Non-pigmented ciliary epithelial cell (primary cell): ENCODE measurements at places on chromosomes 1 and 21.

- DNase-seq: peak; percentile 20
Measured at GRCh38 chr1:238252033-238252802, 361.5 kb upstream of the ZP4 start.

DNA sequence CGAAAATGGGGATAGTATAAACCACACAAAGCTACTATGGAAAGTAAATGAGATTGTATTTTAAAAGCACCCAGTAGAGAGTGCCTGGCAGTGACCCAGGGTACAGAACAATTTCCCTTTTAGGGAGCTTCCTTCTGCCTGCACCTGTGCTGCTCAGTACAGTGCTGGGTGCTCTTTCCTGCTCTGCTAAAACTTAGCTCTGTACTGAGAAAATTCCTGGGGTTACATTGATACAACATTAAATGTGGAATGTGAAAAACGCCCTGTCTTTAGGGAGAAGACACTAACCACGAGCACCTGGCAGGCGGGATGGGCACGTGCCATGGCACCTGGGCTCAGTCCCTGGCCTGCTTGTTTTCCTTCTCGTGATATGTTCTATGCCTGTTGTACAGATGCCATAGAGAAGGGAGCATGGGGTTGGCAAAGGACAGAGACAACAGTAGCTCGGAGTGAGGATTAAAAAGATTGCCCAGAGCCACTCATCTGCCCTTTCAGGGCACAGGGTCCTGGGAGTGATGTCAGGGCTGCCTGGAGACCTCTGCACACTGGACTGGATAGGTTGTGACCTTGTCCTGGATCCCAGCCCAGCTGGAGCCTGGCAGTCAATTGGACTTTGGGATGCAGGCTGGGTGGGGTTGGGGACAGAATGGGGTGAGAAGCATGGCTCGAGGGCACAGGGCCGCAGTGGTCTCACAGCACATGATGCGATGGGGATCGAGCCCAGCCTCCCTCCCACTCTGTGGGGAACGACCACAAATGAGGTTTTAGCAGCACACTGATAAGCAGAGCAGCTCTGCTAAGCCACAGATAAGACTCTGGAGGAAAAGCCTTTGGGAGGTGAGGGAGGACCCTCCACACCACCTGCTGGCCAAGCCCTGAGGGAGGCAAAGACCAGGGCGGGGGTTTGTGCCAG lies 4.2 kb downstream of the SPATA46 start:
- DNase-seq: no peak

- no peak for DNase-seq
Measured at GRCh38 chr1:228006786-228007048, at the start of gene WNT3A. Gene WNT3A (plus strand): TSS chr1:228006998. CDS start chr1:228007129, 131 bp downstream.

DNA sequence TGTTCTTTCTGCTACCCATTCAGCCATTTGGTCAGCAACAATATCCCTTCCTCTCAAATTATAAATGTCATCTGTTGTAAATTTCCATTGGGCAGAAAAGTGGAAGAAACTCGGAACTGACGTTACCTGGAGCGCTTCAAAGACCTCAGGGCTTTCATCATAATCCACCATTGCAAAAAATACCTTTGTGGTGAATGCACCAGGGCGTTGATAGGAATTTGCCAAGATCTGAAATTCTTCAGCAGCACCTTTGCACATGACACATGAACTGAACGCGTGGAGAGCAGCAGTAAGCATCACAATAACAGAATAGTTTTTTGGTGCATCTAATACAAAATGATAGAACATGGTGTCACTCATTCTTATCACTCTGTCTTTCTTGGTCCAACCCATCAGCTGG lies 3.1 kb upstream of the TEKT2 start:
- DNase-seq: no peak

- no peak for DNase-seq
Measured at GRCh38 chr1:101588677-101589076, 351.9 kb downstream of the S1PR1 start.

DNA sequence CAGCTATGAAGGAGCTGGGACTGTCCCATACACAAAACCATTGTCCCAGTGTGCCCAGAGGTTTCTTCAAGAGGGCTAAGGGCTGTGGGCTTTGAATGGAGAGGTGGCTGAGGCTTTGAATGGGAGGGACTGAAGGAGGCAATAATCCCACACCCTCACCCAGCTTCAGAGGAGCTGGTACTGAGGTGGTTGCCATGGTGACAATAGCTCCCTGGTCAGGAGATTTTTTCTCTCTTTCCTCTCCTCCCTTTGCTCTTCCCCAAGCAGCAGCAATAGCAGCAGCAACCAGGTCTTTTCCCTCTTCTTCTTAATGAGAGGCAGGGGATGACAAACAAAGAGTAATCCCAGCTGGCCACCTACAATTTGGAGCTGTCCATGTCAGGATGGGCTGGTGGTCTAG lies 1.6 kb downstream of the HPCAL4 start:
- no peak for DNase-seq

DNA sequence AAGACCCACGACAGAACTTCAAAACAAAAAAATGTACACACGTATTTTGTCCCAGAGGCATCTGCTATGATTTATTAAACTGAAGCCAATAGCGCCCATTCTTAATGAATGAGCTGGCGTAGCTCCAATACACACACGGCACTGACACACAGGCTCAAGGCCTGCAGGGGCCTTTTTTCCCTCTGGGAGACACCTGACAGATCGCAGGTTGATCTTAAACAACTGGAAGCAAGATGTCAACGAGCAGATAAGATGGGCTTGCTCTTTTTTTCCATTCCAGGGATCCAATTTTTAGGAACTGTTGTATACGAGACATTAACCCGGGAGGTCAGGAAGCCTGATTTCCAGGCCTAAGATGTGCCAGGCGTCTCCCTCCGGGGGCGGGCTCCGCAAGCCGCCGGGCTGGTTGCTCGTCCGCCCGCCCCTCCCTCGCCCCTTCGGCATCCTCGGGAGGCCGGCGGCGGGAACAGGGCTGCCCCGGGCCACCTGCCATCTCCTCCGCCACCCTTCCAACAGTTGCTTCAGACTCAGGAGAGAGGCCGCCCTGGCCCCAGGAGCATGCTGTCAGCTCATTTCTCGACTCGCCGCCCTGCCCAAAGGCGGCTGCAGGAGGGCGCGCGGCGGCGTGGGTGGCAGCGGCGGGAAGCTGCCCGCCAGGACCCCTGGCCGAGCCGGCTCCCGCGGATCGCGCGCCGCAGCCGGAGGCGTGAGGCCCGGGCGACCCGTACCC lies 735 bp downstream of the TTC13 start:
- DNase-seq: no peak

DNA sequence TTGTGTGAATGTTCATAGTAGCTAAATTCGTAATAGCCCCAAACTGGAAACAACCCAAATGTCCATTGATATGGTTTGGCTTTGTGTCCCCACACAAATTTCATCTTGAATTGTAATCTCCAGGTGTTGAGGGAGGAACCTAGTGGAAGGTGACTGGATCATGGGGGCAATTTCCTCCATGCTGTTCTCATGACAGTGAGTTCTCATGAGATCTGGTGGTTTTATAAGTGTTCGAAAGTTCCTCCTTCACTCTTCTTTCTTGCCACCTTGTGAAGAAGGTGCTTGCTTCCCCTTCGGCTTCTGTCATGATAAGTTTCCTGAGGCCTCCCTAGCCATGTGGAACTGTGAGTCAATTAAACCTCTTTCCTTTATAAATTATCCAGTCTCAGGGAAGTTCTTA lies 11.3 kb downstream of the UBE2G2 start:
- DNase-seq: no peak

GRCh38 chr1:96416701-96417444 lies 304.7 kb upstream of the PTBP2 start:
- DNase-seq: no peak

GRCh38 chr1:57620605-57621004 lies 196.7 kb upstream of the DAB1 start:
- no peak for DNase-seq

GRCh38 chr1:50959303-50959912 lies 659 bp downstream of the FAF1 start:
- no peak for DNase-seq

GRCh38 chr1:14672005-14672404 lies 73.5 kb downstream of the KAZN start:
- no peak for DNase-seq

DNA sequence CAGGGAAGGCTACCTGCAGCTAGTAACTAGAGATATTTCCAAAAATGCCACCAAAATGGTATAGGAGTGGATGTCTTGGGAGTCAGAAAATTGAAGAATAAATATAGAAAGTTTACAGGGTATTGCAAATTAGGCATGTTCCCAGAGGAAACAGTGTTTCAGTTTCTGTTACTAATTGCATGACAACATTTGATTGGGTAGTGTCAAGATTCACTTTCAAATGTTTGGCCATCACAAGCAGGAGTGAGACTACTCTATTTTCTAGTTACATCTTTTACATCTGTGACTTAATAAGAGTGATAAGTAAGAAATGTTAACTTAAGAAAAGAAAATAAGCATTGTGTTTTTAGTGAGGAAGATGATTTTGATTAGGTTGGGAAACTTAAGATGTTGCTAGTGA lies 30.2 kb downstream of the AMY1C start:
- DNase-seq: no peak

- no peak for DNase-seq
Measured at GRCh38 chr1:6081901-6082300, 36.2 kb downstream of the KCNAB2 start.

DNA sequence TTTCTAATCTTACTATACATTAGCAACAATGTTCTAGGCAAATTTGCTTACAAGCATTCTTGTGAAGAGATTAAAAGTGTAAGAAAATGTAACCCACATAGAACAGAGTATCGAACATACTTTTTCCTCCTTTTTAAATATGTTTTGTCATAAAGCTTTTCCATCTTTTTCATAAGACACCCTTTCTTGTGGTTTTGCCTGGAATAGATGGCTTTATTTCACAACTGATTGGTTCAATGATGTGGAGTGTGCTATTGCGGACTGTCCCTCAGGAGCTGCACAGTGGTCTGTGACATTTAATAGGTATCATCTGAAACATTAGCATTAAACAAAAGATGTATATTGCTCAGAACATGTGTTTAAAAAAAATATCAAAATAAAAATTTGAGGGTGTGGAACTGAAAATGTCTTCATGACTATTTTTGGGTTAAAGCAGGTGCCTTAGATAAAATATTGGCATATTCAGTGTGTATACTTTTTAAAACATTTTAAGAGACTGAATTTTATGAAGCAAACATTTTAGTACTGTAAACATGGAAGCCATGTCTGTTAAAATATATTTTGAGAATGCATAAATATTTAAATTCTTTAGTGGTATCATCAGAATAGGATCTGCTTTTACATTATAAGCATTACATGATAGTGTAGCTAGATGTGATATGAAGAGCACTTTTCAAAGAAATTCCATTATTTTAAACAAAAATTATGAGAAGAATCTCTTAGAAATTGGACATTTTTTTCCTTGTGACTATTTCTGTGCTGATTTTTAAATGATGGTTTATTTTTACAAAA lies 48.3 kb upstream of the C1orf146 start:
- DNase-seq: no peak

GRCh38 chr1:167650269-167651160 lies 20.5 kb downstream of the RCSD1 start:
- no peak for DNase-seq

- no peak for DNase-seq
Measured at GRCh38 chr1:96424877-96425276, 296.7 kb upstream of the PTBP2 start.

- DNase-seq: no peak
Measured at GRCh38 chr1:160432371-160432786, 32.0 kb downstream of the VANGL2 start.

DNA sequence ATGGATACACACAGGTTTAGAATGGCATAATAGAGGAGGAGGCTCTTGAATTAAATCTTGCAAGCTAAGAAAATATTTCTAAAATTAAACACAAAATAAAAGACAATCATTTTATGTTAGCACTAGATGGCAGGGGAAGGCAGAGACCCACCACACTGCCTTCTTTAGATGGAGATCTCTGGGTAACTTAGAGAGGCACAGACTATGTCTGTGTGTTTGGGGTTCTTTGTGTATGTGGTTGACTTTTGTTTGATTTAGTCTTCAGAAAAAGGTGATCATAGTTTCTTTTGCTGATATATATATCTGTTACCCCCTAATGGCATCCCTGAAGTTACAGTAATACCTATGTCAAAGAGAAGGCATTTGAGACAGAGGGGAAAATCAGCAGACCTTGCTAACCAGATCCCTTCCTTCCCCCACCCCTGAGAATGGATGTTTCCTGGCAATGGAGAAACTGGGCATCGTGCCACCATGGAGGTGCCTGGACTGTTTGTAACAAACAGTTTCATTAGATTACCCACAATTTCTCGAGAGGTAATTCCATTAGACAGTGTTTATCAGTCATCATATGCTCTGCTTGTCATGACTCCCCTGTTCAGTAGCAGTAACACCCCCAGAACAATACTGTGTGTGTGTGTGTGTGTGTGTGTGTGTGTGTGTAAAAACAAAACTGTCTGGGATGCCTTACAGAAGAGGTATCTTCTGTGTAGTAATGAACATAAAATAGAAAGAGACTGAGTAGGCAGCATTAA lies 228.3 kb upstream of the DEPDC1 start:
- no peak for DNase-seq

DNA sequence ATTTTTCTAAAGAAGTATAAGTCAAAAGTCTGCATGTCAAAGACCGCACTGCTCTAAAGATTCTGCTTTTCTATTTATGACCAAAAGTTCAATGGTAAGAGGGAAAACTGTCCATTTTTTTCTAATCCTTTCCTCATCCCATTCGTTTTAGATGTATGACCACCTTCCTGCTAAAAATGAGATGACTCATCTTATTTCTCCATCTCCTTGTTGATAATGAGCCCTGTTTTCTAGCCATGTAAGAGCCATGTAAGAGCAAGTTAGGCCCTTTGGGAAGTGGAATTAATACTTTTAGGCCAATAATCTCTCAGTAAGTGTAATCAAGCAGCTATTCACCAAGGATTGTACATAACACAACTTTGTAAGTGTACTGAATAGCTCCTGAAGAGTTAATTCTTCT lies 475.6 kb upstream of the B3GALT2 start:
- no peak for DNase-seq
